ENCODE measurements at places on chromosomes 6 and 20.

- peak; percentile 70 for DNase-seq
Observed at GRCh38 chr6:17725083-17725482, 18.4 kb upstream of the NUP153 start.

DNA sequence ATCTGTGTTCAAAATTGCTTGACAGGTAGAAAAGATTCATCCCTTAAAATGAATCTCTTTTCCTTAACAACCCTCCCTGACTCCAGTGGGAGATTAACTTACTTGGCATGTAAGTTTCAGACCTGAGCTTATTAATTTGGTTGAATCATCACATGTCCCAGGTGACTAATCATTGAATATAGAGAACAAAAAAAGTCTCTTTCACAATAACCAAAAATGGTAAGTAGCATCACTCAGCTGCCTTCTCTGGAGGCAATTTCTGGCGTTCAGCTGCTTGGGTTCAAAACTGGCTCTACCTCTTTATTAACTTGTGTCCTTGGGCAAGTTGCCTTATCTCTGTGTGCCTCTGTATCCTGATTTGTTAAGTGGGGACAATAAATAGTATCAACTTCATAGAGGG, 2.9 kb downstream of the C6orf141 start:
- no peak for DNase-seq

- DNase-seq = peak; percentile 56
Observed at GRCh38 chr6:1724124-1724523, 114.4 kb downstream of the FOXC1 start.

DNA sequence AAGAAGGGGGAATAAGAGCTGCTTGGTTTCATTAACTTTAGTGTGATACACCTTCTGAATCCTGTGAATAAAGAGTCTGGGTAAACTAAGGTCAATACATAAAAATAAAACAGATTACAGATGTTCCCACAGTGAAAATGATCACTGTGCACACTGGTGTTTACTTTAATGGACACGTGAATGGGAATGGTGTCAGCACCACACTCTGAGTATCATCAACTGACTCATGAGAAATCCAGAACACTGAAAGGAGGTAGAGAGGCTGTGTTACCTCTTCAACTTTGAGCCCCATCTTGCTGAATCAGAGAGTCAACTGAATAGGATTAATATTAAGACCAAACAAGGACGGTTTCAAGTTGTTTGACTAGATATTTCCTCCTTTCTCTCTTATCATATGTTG, 75.0 kb downstream of the ELOVL4 start:
- DNase-seq = no peak

DNA sequence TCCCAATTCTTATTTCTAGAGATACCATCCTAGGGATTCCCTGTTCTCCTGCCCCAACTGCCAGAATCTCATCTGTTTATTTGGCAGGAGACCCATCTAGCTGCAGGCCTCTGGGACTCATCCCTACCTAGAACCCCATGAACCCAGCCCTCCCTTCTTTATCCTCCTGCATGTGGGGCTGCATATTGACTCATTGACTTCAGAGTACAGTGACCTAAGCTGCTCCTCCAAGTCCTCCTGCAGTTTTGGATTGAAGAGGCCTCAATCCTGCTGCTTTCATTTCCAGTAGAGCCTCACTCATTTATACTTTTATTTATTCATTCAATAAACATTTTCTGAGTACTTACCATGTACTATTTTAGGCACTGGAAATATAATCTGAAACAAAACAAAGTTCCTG, 11.6 kb downstream of the TMEM200A start:
- no peak for DNase-seq

GRCh38 chr6:111478749-111479148, 4.3 kb downstream of the REV3L start:
- DNase-seq = peak; percentile 35

DNA sequence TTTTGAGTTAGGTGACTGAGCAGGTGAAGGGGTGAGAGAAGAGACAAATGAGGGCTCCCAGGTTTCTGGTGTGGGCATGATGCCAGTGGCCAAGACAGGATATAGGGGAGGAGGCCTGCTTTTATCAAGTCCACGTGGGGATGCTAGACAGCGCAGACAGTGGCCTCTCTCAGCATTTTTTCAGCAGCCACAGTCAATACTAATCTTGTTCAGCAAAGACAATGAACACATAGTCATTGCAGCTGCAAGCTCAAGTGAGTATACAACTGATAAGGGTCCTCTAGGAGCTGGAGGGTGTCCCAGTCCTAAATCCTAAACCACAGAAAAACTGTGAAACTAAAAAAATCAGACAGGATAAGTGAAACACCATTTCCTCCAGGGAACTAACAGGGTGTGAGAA, 48.6 kb downstream of the UQCC1 start:
- DNase-seq = no peak

GRCh38 chr6:138105880-138106664, 1.1 kb downstream of the PERP start:
- DNase-seq = peak; percentile 52

- peak; percentile 29 for DNase-seq
Observed at GRCh38 chr20:62739581-62740285, 31.1 kb downstream of the NTSR1 start.

GRCh38 chr6:157706883-157707282, 116.2 kb upstream of the SNX9 start:
- DNase-seq = no peak

DNA sequence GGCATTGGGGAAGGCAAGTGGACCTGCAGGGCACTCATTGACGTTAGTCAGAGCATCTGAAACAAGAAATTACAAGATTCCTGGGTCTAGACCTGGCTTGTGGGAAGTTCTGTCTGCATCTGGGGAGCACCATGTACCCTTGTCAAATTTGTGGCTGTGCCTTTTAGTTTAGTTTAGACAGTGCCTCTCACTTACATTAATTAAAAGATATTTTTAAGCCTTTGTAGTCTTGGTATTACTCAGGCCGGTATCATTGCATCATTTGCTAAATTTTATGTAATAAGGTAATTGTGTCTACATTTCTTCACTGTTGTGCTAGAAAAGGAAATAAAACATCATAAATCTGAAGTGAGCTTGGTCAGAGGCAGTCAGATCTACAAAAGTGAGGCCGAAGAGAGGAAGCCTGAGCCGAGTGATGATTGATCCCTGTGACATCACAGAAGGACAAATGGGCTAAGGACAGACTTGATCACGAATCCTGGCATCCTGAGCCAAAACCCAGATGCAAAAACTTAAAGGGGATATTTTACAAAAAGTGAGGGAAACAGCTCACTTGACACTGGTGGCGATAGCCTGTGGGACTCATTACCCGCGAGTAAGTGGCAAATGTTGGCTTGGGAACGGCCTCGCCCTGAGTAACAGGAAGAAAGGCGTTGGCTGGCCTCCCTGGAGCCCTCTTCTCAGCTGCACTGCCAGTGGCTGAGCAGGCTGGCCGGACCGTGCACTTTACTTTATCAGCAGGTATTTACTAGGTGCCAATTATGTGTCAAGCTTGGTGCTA, 106.5 kb downstream of the TCP11 start:
- DNase-seq = no peak

GRCh38 chr20:53961527-53961926, 108.9 kb downstream of the BCAS1 start:
- DNase-seq = no peak

- DNase-seq = no peak
Observed at GRCh38 chr6:33578588-33579011, 1.5 kb downstream of the BAK1 start.

GRCh38 chr20:12051206-12052163, 133.8 kb downstream of the BTBD3 start:
- no peak for DNase-seq

GRCh38 chr20:62141397-62142251, 1.6 kb downstream of the PSMA7 start:
- DNase-seq = peak; percentile 54

- DNase-seq = no peak
Observed at GRCh38 chr6:89297695-89298351, 17.3 kb downstream of the GABRR2 start.
